Central memory CD8-positive, alpha-beta T cell (primary cell): ENCODE measurements at places on chromosomes 16 and 17.

DNA sequence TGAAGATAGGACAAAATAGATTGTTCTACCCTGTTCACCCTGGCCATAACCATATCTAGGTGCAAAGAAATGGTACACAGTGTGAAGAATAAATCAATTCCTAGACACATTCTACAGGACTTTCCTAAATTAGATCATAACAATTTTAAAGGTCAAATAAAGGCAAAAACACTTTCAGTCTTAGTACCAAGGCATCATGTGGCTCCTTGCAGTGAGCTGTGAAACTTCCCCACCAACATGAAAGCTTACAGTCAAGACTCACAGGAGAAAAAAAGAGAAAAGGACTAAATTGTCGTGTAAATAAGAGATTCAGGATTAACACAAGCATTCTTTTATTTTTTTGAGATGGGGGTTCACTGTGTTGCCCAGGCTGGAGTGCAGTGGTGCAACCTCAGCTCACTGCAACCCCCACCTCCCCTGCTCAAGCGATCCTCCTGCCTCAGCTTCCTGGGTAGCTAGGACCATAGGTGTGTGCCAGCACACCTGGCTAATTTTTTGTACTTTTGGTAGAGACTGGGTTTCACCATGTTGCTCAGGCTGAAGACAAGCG is 14.2 kb downstream of the NSMCE1 start:
- peak overlapping the region; percentile 23 for H3K4me3 ChIP-seq
- H3K27ac ChIP-seq, result peak overlapping the region; percentile 52
- H3K36me3 ChIP-seq, result peaks cover 13% of the 10 kb centered on the region
- no peak for DNase-seq
- H3K27me3 ChIP-seq, result no peaks in the 10 kb centered on the region
- H3K4me1 ChIP-seq, result peaks cover 36% of the 10 kb centered on the region

- H3K36me3 ChIP-seq, result no peaks in the 10 kb centered on the region
- H3K4me1 ChIP-seq, result no peaks in the 10 kb centered on the region
- no peak overlapping the region for H3K4me3 ChIP-seq
- no peak overlapping the region for H3K27ac ChIP-seq
- no peak for DNase-seq
Observed at GRCh38 chr17:49146620-49147306, 14.2 kb downstream of the B4GALNT2 start.

DNA sequence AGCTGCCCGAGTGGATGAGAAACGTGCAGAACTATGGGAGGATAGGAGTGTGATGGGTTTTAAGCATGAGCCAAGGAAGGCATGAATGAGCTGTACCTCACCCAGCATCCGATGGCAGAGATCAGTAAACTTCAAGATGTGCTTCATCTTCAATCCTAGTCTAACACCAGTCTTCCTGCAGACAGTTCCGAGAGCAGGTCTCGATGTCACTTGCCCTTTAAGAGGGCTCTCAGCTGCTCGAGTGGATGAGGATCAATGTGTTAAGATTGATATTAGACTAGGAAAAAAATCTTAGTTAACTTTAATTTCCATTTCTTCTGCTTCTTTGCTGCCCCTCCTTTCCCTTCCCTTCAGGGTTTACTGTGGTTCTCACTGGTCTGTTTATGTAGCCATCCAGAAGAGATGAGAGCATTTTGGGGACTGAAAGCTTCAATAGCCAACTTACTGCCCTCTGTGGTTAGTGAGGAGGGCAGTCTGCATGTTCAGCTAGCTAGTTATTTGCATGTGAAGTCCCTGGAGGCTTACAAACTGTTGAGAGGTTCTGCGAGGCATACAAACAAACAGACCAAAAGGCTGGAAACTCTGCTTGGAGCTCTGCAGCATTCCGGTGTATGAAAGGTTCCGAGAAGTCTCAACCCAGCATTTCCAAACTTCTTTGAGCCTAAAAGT is 15.3 kb downstream of the KLHL36 start:
- H3K36me3 ChIP-seq, result peaks cover 48% of the 10 kb centered on the region
- no peak overlapping the region for H3K27ac ChIP-seq
- DNase-seq, result no peak
- no peaks in the 10 kb centered on the region for H3K4me1 ChIP-seq
- H3K4me3 ChIP-seq, result no peak overlapping the region

DNA sequence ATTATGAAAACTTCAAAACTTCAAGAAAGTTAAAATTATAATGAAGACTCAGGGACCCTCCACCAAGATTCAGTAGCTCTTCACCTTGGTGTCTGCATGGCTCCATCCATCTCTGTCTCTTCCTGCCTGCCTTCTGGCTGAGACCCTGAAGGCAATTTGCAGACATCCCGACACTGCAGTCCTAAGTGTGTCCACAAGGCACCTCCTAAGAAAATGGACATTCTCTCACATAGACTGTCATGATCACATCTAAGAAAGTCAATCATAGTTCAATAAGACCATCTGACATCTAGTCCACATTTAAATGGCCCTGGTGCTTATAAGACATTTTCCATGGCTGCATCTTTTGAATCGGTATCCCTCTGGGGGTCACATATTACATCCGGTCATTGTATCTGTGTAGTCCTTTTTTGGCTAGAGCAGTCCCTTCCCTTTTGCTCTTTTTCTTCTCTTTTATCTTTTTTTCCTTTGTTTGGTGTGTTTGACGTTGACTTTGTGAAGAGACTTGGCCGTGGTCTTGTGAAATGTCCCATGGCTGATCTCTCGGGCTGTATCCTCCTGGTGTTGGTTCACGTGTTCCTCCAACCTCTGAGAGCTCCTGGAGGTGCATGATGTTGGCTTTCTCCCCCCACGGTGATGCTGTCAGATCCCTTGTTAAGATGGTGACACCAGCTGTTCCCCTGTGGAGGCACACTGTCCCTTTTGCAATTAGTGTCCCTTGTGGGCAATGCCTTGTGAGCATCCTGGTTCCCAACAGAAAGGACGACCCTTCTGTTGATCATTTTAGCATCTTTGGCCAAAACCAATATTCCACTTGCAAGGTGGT is 5.0 kb upstream of the TNFRSF13B start:
- no peak for DNase-seq
- peaks cover 1% of the 10 kb centered on the region for H3K36me3 ChIP-seq
- H3K4me3 ChIP-seq, result no peak overlapping the region
- H3K27ac ChIP-seq, result peak overlapping the region; percentile 50
- H3K4me1 ChIP-seq, result peaks cover 4% of the 10 kb centered on the region
- H3K27me3 ChIP-seq, result no peaks in the 10 kb centered on the region

DNA sequence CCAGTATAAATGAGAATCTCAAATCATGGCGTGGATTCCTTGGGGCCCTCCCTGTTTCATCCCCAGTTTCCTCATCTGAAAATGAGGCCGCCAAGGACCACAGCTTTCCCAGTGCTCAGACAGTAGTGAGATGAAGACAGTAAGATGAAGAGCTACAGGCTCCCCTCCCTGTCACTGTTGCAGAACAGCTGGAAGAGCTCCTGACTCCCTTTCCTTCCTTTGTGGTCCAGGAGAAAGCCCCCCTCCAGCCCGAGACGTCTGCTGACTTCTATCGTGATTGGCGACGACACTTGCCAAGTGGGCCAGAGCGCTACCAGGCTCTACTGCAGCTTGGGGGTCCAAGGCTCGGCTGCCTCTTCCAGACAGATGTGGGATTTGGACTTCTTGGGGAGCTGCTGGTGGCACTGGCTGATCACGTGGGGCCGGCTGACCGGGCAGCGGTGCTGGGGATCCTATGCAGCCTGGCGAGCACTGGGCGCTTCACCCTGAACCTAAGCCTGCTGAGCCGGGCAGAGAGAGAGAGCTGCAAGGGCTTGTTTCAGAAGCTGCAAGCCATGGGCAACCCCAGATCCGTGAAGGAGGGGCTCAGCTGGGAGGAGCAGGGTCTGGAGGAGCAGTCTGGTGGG is 3.0 kb upstream of the EFTUD2 start:
- peaks cover 15% of the 10 kb centered on the region for H3K36me3 ChIP-seq
- H3K27me3 ChIP-seq, result peaks cover 21% of the 10 kb centered on the region
- peaks cover 19% of the 10 kb centered on the region for H3K4me1 ChIP-seq
- no peak overlapping the region for H3K4me3 ChIP-seq

DNA sequence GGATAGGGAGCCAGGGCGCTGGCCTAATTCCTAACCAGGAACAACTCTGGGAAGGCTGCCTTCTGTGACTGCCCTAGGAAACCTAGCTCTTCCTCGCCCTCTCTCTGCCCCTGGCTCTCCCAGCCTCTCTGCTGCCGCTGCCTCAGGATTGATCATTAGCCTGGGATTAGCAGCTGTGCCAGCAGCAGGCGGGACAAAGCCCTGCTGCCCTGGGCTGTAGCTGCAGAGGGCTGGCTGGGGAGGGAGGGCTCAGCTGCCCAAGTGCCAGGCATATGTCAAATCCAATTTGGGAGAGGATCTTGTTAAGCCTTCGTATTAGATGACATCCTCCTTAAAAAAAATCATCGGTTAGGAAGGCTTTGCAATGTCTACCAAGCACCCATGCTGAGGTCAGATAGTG is 144.8 kb upstream of the CCL2 start:
- H3K27me3 ChIP-seq, result peaks cover 73% of the 10 kb centered on the region
- no peak overlapping the region for H3K4me3 ChIP-seq
- H3K4me1 ChIP-seq, result no peaks in the 10 kb centered on the region
- DNase-seq, result no peak

DNA sequence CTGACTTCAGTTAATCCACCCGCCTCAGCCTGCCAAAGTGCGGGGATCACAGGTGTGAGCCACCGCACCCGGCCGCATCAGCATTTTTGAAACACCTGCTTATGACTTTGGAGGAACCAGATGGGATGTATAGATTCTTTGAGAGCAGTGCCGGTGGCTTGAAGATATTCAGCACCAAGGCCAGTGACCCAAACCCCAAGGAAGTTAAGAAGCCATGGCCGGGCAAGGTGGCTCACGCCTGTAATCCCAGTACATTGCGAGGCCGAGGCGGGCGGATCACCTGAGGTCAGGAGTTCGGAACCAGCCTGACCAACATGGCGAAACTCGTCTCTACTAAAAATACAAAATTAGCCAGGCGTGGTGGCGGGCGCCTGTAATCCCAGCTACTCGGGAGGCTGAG is 43.9 kb downstream of the TRARG1 start:
- no peak overlapping the region for H3K4me3 ChIP-seq
- H3K36me3 ChIP-seq, result peaks cover 2% of the 10 kb centered on the region
- peaks cover 19% of the 10 kb centered on the region for H3K27me3 ChIP-seq
- no peaks in the 10 kb centered on the region for H3K4me1 ChIP-seq
- H3K27ac ChIP-seq, result no peak overlapping the region
- DNase-seq, result no peak

- DNase-seq, result no peak
- no peaks in the 10 kb centered on the region for H3K4me1 ChIP-seq
- H3K36me3 ChIP-seq, result no peaks in the 10 kb centered on the region
- peaks cover 73% of the 10 kb centered on the region for H3K27me3 ChIP-seq
Observed at GRCh38 chr17:49442041-49442440, 27.4 kb upstream of the PHB1 start.

DNA sequence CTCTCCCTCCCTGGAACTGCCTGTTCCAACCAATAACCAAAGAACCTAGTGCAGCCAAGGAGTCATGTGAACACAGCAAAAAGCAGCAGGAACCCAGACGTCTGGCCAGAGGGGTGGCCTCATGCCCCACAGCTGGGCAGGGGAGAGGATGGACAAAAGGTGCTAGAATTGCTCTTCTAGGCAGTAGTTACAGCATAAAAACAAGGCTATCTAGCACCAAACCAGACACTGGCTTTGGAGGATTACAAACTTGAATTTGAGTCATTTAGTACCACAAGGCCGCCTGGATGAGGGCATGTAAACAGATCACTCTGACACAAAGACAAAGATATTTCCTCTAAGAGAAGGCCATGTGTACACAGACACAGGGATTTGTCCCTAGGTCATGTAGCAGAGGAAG is 423.3 kb upstream of the MAF start:
- H3K36me3 ChIP-seq, result no peaks in the 10 kb centered on the region
- peaks cover 19% of the 10 kb centered on the region for H3K27me3 ChIP-seq
- DNase-seq, result no peak
- H3K27ac ChIP-seq, result no peak overlapping the region
- H3K4me1 ChIP-seq, result peaks cover 9% of the 10 kb centered on the region

GRCh38 chr16:35339337-35339736 is 1879.9 kb downstream of the TP53TG3F start:
- H3K4me1 ChIP-seq, result no peaks in the 10 kb centered on the region
- H3K27ac ChIP-seq, result no peak overlapping the region
- H3K4me3 ChIP-seq, result no peak overlapping the region
- DNase-seq, result no peak
- no peaks in the 10 kb centered on the region for H3K27me3 ChIP-seq

GRCh38 chr17:55090079-55090492 is 121.5 kb downstream of the STXBP4 start:
- H3K27ac ChIP-seq, result peak overlapping the region; percentile 91
- peaks cover 11% of the 10 kb centered on the region for H3K36me3 ChIP-seq
- DNase-seq, result peak; percentile 11
- peak overlapping the region; percentile 24 for H3K4me3 ChIP-seq
- peaks cover 19% of the 10 kb centered on the region for H3K4me1 ChIP-seq

GRCh38 chr16:86598607-86599565 is 20.5 kb downstream of the FOXL1 start:
- no peak overlapping the region for H3K27ac ChIP-seq
- no peaks in the 10 kb centered on the region for H3K4me1 ChIP-seq
- H3K27me3 ChIP-seq, result peaks cover 49% of the 10 kb centered on the region

- no peak overlapping the region for H3K27ac ChIP-seq
- H3K36me3 ChIP-seq, result peaks cover 2% of the 10 kb centered on the region
- H3K27me3 ChIP-seq, result peaks cover 15% of the 10 kb centered on the region
- no peak overlapping the region for H3K4me3 ChIP-seq
- no peak for DNase-seq
- peaks cover 7% of the 10 kb centered on the region for H3K4me1 ChIP-seq
Observed at GRCh38 chr17:18138065-18138749, 29.7 kb downstream of the MYO15A start.

DNA sequence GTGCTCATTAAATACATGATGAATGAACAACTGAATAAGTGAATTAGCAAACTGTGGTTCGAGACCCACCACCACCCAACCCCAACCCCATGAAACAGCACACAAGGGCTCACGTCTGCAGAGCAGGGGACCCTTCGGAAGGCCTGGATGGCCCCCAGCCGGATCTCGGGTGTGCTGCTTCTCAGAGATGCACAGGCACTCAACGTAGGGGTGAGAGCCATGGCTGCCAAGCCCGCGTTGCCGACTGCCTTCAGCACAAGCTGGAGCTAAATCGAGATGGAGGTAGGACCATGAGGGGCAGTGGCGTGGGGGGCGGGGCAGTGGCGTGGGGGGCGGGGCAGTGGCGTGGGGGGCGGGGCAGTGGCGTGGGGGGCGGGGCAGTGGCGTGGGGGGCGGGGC is 93.2 kb downstream of the LITAF start:
- H3K27ac ChIP-seq, result no peak overlapping the region
- H3K27me3 ChIP-seq, result no peaks in the 10 kb centered on the region

- H3K27ac ChIP-seq, result no peak overlapping the region
- no peak for DNase-seq
- no peaks in the 10 kb centered on the region for H3K27me3 ChIP-seq
- no peaks in the 10 kb centered on the region for H3K4me1 ChIP-seq
Observed at GRCh38 chr17:58570758-58571157, 56.3 kb upstream of the MTMR4 start.

GRCh38 chr16:11396241-11397048 is 51.2 kb downstream of the RMI2 start:
- H3K4me3 ChIP-seq, result no peak overlapping the region
- no peaks in the 10 kb centered on the region for H3K27me3 ChIP-seq
- no peaks in the 10 kb centered on the region for H3K36me3 ChIP-seq
- no peaks in the 10 kb centered on the region for H3K4me1 ChIP-seq

- H3K27ac ChIP-seq, result no peak overlapping the region
- H3K4me1 ChIP-seq, result peaks cover 9% of the 10 kb centered on the region
- DNase-seq, result no peak
- H3K36me3 ChIP-seq, result peaks cover 6% of the 10 kb centered on the region
Observed at GRCh38 chr16:20744922-20745440, 3.4 kb upstream of the THUMPD1 start.

GRCh38 chr16:24508614-24509013 is 30.8 kb upstream of the RBBP6 start:
- no peak overlapping the region for H3K27ac ChIP-seq
- H3K36me3 ChIP-seq, result no peaks in the 10 kb centered on the region
- H3K27me3 ChIP-seq, result peaks cover 25% of the 10 kb centered on the region
- H3K4me3 ChIP-seq, result no peak overlapping the region
- H3K4me1 ChIP-seq, result no peaks in the 10 kb centered on the region
- DNase-seq, result no peak
